GOT3 (cell line): ENCODE measurements at places on chromosomes 16 and 17.

GRCh38 chr16:54273566-54273965, 13.0 kb downstream of the IRX3 start:
- no peak for DNase-seq

DNA sequence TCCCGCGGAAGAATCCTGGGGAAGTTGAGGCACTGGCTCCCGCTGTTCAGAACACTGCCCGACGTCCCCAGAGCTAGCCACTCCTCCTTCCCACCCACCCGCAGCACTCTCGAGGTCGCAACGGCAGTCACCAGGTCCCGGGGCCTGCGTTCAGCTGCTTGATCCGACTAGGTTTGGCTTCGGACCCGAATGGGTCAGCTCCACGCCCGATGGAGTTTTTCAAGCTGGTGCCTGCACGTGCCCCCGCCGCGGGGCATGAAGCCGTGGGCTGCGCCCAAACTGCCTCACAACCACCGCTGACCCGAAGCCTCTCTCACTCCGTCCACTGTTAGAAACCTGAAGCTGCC, 12.4 kb upstream of the ODF4 start:
- no peak for DNase-seq

DNA sequence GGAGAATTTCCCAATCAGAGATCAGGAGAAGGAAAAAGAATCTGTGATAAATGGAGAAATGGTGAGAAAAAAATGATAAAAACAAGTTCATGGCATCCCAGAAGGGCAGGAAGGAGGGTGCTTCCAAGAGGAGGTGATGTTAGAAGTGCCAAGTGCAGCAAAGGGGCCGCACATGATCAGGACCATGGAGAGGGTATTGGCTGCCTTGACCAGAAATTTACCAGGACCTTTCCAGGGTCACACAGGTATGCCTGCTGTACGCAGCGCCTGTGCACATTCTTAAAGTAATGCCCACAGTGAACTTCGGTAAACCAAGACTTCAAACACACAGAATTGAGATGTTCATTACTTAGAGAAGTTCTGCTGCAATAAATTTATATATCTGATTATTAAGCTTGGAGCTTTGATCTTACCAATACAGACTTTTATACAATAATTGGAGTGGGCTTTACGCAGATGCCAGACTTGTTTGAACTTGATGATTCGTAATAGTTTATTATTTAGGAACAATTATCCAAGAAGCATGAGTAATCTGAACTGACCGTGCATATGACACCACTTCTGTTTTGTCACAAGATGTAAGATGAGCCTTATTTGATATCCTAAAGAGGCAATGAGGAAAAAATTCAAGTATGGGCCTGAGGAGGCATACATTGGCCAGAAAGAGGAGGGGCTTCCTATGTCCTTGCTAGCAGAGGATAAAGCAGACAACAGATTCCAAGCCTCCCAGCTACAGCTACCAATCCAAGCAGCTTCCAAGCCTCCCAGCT, 2.2 kb upstream of the KRT33A start:
- DNase-seq = no peak

DNA sequence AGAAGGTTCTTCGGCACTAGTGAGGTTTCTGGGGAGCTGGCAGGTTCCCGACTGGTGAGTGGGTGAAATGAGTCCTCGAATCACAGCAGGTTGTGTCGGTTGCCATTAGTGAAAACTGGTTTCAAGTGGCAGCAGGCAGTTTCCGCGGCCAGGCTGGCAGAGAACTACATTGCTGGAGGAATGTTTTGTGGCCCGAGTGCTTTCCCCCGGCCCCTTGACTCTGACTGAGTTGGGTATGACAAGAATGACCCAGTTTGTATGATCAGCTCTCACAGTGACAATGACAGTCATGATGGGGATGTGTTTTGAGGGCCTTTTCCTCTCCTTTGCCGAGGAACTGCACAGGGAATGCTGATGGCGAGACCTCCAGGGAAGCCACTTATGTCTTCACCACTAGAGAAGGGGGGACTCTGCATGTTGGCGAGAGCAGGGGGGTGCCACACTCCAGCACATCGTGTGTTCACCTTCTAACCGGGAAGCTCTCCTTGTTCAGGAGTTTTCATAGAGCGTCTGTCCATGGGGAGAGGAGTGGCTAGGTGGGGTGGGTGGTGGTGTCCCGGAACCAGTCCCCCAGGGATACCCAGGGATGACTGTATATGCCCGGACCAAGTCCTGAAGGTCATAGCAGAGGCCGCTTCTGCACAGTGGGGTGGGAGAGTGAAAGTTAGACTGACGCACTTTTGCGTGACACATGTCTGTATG, 206.0 kb upstream of the CHMP6 start:
- DNase-seq = no peak

GRCh38 chr17:78716814-78717393, 65.2 kb downstream of the CYTH1 start:
- DNase-seq = no peak

DNA sequence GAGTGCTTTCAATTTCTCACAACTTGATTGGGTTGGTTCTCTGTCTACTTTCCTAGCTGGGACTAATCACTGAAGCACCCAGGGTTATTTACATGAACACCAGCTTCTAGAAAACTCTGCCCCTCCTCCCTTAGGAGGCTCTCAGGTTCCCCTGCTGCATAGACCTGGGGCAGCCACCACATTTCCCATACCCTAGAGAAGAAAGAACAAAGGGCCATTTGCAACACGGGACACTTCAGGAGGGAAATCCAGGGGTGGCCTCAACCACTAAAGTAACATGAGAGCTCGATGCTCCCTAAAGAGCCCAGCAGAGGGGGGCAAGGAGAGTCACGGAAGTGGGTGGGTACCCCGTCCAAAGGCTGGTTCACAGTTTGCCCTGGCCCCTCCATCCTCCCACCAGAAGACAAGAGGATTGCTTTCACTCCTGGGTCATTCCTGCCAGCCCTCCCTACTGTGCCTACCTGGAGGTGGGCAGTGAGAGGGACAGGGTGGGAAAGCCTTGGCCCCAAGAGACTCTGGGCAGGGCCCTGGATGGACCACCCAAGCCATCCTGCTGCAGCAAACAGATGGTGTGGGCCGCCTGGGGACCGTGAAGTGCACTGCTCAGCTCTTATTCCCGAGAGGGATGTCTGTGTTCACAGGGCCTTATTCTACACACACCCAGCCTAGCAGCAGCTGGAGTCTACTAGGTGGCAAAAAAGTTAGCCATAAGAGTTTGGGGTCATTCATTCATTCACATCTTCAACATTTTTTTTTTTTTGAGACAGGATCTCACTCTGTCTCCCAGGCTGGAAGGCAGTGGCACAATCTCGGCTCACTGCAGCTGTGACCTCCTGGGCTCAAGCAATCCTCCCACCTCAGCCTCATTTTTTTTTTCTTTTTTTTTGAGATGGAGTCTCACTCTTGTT, 392.1 kb downstream of the SOX9 start:
- DNase-seq = no peak
